ENCODE measurements at places on chromosomes 2 and 18.

- no peak for DNase-seq
These were observed 107.0 kb downstream of the ACTR3 start for GRCh38 chr2:113996671-113997594.

- DNase-seq = no peak
These were observed 67.0 kb upstream of the ITGB6 start for GRCh38 chr2:160267022-160267421.

DNA sequence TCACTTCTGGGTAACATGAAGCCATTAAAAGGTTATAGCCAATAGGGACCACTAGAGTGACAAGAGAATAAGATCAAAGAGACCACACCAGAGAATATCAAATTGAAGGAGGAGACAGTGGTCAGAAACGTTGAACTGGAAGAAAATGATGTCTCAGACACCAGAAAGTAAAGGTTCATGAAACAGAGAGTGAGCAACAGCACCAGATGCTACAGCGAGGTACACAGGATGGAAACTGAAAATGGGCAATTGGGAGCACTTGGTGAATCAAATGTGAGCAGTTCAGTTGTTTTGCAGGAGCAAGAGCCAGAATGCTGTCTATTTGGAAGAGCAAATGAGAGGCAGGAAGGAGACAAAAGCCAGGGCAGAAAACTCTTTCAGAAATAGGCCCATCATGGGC lies 162.6 kb downstream of the SS18 start:
- DNase-seq = no peak

GRCh38 chr2:74947703-74948102 lies 10.7 kb upstream of the POLE4 start:
- DNase-seq = no peak

DNA sequence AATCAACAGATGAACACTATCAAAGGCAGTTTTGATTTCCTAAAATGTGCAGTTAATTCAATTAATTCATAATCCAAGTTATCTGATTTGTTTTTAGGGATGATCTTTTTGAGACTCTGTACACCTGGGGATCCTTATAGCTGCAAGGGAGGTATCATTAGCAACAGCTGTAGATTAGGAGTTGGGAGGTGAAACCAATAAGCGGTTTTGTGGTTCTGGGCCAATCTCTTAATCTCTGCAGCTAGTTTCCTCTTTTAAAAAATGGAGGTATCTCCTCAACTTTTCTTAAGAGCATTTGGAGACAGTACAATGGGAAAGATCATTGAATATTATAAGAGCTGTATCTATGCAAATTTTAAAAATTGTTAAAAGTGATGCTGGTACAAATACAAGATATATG lies 126.0 kb downstream of the MC4R start:
- DNase-seq = no peak

GRCh38 chr2:172394002-172394401 lies 33.4 kb upstream of the ITGA6 start:
- no peak for DNase-seq

DNA sequence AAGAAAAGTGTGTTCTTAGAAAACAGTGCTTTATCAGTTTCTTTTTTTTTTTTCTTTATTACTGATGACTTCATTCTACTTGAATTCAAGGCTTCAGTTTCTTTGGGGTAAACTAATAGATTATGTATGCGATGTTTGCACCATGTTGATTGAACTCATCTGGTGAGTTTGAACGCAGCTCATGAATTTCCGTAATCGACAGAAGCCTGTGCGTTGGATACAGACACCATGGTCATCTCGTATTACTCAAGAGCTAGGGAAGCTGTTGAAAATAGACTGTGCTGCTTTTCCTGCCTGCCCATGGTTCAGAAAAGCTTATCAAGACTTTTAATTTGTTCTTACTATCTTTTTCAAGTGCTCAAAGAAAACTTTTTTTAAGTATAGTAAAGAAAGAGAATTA lies 185.5 kb upstream of the NRP2 start:
- no peak for DNase-seq

- no peak for DNase-seq
These were observed 147.6 kb downstream of the CYP26B1 start for GRCh38 chr2:72000110-72000509.

DNA sequence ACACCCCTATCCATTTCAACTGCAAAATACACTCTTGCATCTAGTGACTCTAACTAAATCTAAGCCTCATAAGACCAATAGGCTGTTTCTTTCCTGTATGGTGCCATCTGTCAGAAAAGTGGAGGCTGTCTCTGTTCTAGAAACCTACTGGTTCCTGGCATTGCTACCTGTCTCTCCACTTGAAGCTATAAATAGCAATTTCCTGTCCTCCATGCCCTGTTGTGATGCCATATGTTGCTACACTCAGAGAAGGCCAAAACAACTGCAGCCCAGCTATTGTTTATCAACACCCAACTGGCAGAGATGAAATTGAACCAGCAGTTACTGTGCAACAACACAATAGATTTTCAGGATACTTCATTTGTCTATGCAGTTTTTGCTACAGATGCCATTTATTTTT lies 1355.1 kb upstream of the SLC39A10 start:
- DNase-seq = no peak

DNA sequence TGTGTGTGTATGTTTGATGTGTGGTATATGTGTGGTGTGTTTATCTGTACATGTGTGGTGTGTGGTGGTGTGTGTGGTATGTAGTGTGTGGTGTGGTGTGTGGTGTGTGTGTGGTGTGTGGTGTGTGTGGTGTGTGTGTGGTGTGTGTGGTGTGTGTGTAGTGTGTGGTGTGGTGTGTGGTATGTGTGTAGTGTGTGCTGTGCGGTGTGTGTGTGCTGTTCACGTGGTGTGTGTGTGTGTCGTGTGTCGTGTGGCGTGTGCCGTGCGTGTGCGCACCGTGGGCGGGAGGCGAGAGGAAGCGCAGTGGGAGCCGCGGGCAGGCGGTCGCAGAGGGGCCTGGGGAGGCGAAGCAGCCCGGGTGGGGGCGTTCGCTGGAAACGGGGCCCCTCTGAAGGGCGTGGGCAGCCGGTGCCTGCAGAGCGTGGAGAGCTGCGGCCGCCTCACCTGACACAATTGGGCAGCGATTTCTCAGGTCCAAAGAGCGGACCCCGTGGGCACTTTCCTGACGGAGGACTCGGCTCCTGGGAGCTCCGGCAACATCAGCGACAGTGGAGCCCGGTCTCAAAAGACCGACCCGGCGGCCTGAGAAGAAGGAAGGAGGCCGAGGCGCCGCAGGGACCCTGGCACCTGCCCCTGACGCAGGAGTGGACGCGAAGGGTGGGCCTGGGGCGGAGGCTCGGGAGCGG lies 741.1 kb upstream of the SALL3 start:
- no peak for DNase-seq

- DNase-seq = no peak
These were observed 103.1 kb downstream of the SH3BP4 start for GRCh38 chr2:235054919-235055318.

GRCh38 chr2:197211881-197212342 lies 98.7 kb downstream of the ANKRD44 start:
- no peak for DNase-seq

DNA sequence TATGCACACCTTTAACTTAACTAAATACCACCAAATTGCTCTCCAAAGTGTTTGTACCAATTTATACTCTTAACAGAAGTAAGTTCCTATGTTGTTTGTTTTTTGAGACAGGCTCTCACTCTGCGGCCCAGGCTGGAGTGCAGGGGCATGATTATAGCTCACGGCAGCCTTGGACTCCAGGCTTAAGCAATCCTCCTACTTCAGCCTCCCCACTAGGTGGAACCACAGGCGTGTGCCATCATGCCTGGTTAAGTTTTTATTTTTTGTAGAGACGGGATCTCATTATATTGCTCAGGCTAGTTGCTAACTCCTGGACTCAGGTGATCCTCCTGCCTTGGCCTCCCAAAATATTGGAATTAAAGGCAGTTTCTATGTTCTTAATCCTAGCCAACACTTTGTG lies 13.1 kb upstream of the NAB1 start:
- no peak for DNase-seq

- no peak for DNase-seq
These were observed 13.1 kb upstream of the EN1 start for GRCh38 chr2:118860506-118860905.

DNA sequence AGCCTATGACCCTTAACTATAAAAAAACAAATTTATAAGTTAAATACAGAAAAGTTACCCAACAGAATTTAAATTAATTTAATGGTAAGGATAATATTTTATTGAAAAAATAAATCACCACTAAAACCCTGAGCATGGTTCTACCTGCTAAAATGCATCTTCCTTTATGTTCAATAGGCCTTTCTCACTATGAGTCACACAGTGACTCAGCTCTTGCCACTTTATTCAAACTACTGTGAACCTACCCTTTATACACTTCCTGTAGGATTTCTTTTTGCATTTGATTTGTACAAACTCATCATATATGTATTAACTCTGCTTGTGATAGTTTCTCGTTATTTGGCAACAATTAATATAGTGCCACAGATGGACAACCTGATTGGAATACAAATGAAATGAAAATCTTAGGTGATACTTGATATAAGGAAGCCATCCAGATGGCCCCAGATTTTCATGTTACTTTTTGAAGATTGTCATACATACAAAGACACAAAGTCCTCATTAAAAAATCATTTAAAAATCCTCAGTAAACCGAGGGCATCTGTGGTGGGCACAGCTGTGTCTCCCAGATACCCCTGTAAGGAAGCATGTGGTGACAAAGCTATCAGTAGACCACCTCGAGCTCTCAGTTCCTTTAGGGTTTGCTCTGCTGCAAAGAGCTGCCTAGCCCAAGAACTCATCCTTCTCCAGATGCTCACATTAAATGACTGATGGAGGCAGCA lies 55.2 kb upstream of the COBLL1 start:
- DNase-seq = no peak

DNA sequence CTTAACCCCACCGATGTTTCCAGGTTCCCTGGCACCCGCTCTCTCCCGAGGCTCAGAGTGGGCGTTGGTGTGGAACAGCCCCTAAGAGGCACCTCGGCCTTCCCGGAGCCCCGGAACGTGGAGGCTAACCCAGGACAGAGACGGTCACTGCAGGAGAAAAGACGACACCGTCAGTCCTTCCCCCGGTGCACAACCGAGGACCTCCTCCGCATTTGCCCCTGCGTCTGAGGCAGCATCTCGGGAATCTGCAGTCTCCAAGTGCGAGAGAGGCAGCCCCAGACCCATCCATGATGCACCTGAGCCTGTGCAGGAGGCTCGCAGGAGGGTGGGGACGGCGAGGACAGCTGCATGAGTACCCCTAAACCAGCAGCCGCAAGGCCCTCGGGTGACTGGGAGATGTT lies 204.9 kb upstream of the SALL3 start:
- no peak for DNase-seq

Measured in stimulated activated naive CD4-positive, alpha-beta T cell (primary cell).